ENCODE measurements at places on chromosomes 1 and 21.
A peak's percentile ranks its signal among the peaks of the same experiment; 100 is the strongest.

DNA sequence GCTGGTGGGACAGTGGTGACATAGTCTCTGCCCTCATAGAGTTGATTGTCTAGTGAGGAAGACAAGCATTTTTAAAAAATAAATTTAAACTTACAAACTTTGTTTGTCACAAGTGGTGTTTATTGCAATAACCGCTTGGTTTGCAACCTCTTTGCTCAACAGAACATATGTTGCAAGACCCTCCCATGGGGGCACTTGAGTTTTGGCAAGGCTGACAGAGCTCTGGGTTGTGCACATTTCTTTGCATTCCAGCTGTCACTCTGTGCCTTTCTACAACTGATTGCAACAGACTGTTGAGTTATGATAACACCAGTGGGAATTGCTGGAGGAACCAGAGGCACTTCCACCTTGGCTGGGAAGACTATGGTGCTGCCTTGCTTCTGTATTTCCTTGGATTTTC is 58.4 kb downstream of the LAMC2 start:
- no peak for DNase-seq

GRCh38 chr1:109637446-109637845 is 17.8 kb downstream of the AMPD2 start:
- DNase-seq = no peak

GRCh38 chr1:248805876-248806275 is 19.8 kb downstream of the SH3BP5L start:
- DNase-seq = no peak

DNA sequence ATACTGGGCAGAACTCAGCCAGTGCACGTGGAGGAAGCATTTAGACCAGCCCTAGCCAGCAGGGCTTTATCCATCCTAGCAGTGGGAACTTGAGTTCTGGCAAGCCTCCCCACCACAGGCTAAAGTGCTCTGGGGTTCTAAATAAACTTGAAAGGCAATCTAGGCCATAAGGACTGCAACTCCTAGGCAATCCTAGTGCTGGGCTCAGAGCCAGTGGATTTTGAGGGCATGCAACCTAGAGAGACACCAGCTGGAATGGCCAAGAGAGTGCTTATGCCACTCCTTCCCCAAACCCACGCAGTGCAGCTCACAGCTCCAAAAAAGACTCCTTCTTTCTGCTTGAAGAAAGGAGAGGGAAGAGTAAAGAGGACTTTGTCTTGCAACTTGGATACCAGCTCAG is 70.5 kb upstream of the APOBEC4 start:
- no peak for DNase-seq

- DNase-seq = no peak
Measured at GRCh38 chr1:204704794-204705492, 19.4 kb upstream of the LRRN2 start.

DNA sequence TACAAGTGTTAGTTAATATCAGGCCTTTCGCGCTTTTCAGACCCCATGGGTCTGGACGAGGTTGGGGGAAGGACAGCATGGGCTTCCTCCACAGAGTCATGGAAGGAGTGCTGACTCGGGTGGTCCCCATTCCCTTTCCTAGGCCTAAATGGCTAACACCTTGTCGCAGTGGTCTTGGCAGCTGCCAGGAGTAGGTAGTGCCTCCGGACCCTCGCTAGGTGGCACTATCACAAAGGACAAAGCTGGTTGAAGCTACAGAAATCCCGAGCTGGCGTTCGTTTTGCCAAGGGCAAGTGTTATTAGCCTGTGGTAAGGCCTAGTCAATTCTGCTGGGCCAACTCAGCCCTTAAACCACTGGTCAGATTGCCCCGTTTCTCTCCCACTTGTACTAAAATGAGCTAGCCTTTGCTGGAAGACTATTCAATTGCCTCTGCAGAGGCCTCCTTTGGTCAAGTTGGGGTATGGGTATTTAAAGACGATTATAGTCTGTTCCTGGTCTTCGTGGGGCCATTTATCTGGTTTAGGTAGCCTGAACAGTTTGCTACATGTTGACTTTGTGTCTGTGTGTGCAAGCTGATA is 1.1 kb upstream of the UBE2Q1 start:
- DNase-seq = peak; percentile 82

- peak; percentile 93 for DNase-seq
Measured at GRCh38 chr1:161314201-161314981, at the start of gene SDHC. SDHC (plus strand) TSS chr1:161314381; CDS start chr1:161314406, 25 bp downstream.

GRCh38 chr1:247357052-247357780 is 25.5 kb upstream of the ZNF496 start:
- peak; percentile 50 for DNase-seq

DNA sequence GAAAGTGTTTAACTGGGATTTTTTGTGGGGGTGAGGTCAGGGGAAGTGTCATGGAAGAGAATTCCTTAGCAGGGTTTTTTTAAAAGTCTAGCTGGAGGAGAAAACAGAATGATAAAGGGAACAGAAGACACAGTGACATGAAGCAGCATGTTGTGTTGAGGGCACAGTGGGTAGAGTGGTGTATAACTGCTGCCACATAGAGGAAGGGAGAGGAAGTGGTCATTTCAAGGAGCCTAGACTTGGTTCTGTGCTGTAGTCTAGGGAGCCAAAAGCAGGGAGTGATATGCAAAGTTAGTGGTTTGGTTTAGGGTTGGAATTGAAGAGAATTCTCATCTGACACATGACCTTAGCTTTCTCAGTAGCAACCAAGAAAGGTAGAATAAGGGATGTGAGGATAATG is 10.2 kb downstream of the EEIG2 start:
- peak; percentile 37 for DNase-seq

DNA sequence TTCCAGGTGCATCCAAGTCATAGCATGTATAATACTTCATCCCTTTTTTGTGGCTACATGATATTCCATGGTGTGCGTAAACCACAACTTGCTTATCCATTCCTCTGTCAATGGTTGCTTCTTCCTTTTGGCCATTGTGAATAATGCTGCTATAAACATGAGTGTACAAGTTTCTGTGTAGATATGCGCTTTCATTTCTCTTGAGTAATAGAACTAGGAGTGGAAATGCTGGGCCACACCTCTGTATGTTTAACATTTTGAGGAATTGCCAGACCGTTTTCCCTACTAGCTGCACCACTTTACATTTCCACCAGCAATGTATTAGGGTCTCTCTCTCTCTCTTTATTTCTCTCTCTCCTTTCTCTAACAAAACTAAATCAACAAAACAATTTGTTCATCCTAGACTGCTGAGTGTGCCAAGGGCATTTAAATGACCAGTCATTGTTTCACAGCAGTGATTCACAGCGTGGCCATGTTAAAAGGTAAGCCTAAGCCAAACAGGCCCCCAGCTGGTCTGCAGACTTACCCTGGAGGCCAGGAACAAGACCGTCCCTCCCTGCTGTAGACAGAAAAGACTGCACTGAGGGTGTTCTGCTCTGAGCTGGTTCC is 53.2 kb upstream of the LYST start:
- no peak for DNase-seq

GRCh38 chr1:232322162-232322734 is 307.7 kb downstream of the SIPA1L2 start:
- DNase-seq = no peak

DNA sequence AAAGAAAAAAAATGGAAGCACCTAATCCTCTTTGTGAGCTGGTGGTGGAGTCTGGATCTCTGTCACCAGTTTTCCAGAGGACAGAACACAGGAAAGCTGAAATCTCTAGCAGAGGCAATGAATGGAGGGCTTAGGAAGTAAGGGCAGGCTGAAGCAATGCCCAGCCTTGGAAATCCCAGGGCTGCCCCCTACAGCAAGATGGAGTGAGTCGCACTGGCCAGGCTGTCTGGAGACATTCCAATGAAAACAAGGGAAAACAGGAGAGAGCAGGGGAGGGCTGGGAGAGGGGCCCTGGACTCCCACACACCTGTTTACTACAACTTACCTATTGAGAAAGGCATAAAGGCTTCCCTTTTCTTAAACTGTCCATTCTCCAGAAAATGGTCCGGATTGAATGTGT is 25.9 kb downstream of the CYP2J2 start:
- no peak for DNase-seq
